PC-3 (cell line): ENCODE measurements at places on chromosomes 16 and 17.

GRCh38 chr17:80706463-80706867 lies 161.8 kb downstream of the RPTOR start:
- no peak overlapping the region for H3K27ac ChIP-seq
- no peaks in the 10 kb centered on the region for H3K27me3 ChIP-seq
- DNase-seq, result no peak
- H3K4me1 ChIP-seq, result no peaks in the 10 kb centered on the region; the same call in 1 of the 2 replicates
- 0 out of 2 replicates have a peak, but pooled peaks cover 4% of the 10 kb centered on the region for H3K36me3 ChIP-seq

DNA sequence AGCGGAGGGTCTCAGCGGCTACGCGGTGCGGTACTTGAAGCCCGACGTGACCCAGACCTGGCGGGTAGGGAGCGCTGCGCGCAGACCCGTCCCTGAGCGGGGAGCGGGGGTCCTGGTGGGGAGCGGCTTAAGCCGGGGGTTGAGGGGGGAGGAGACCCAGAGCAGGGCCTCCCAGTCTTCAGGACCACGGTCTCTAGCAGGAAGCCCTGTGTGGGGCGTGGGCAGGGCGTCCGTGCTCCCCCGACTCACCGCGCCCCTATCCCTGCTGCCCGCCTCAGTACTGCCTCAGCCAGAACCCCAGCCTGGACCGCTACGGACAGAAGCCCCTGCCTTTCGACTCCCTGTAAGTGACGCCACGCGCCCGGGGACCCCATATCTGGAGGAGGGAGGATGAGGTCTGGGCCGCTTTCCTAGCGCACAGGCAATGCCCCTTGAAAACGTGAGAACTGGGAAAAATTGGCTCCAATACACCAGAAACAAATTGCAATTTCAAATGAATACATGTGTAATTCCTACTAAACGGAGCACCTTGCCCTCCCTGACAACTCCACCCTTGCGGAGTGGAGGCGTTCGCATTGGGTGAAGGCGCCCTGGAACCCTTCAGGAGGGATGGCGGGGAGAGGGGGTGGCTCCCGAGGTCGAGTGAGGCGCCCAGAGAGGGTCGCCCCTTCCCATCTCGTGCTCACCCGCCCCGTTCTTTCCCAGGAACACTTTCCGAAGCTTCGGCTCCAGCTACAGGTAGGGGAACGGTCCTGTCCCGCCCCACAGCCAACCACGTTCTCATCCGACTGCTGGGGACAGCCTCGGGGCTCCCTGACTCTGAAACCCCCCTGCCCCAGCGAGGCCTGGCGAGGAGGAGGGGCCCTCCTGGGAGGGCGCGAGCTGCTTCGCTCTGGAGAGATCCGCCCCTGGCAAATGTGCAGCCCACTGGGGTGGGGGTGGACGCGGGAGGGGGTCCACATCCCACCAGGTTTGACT lies 14.6 kb upstream of the CNGB1 start:
- H3K27me3 ChIP-seq, result no peaks in the 10 kb centered on the region
- DNase-seq, result no peak
- no peaks in the 10 kb centered on the region for H3K36me3 ChIP-seq
- H3K27ac ChIP-seq, result no peak overlapping the region
- H3K4me3 ChIP-seq, result no peak overlapping the region

DNA sequence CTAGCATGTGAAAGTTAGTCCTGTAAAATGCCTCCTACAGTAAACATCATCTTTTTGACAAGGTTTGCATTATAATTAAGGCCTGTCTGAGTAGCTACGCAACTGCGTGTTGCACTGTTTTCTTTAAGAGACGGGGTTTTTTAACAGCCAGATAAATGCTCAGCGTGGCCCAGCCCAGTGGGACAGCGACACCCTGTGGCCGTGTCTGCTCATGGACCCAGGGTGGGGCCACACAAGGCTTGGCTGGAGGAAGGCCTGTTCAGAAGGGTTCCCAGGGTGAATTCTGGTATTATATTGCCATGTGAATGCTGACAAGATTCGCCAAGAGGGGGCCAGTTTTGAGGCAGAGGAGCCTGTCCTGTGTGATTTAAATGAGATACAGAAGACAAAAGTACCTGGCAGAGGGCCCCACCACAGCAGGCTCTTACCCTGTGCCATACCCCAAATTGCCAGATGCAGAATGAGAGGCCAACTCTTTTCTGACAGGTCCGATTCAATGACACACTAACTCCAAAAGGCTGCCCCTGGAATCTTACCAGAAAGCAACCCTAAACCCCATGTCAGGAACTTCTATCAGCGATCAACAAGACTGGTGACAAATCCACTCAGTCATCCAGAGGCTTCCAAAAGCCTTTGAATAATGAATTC lies 65.9 kb upstream of the IRX6 start:
- H3K27ac ChIP-seq, result no peak overlapping the region
- peak; percentile 31 for DNase-seq
- no peaks in the 10 kb centered on the region for H3K4me1 ChIP-seq
- no peak overlapping the region for H3K4me3 ChIP-seq

DNA sequence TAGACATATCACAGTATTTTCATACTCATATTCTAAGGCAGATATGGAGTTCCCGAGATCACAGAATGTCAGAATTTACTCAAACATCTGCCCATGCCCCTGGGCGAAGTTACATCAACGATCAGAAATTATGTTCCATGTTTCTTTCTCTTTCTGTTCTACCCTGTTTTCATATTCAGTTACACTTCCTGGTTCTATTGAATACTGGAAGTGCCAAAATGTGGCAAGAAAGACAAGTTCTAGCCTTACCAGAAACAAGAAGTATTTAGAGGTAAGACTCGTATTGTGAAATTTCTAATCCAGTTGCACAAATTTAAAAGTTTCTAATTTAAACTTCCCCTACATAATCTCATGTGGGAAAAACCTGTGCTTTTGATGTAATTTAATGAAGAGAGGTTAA lies 36.1 kb downstream of the KCNJ2 start:
- no peaks in the 10 kb centered on the region for H3K36me3 ChIP-seq
- no peak for DNase-seq
- H3K27me3 ChIP-seq, result peaks cover 16% of the 10 kb centered on the region; the same call in 1 of the 2 replicates
- no peak overlapping the region for H3K4me3 ChIP-seq
- no peak overlapping the region for H3K27ac ChIP-seq
- no peaks in the 10 kb centered on the region for H3K4me1 ChIP-seq

DNA sequence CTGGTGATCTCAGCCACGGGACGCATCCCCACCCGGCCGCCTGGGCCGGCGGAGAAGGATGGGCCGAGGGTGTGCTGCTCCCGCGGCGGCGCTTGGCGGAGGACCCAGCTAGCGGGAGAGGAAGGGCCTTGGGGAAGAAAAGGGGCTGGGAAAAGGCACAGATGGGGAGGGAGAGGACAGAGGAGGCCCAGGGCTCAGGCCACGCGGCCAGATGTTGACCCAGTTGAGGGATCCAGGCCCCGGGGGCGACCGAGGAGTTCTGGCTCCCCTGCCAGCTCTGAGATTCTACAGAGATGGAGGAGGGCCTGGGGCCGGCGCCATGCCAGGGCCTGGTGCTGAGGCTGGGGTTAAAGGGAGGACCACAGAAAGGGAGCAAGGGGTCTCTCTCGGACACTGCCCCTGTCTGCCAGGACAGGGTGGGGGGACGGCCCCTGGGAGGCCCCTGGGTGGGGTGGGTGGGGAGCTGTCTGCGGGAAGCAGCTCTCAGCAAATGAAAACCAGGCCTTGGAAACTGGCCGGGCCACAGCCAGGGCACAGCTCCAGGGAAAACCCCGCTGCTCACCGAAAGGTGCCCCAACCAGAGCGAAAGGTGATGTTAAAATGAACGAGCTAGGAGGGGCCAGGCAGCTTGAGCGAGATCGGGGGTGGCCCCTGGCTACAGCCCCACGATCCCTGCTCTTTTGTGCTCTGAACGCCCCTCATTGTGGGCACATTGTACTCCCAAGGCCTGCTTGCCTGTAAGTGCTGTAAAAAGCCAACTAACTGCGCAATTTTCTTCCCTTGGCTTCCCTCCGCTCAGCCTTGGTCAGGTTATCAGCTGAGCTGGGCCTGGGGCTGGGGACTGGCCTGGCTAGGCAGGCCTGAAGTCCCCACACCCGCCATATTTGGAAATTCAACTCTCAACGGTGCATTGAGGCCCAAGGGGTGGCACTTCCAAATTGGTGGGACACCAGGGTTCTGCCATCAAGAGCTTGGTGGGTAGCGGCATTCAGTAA lies 191.4 kb downstream of the ZNF423 start:
- DNase-seq, result no peak
- H3K4me1 ChIP-seq, result no peaks in the 10 kb centered on the region
- H3K36me3 ChIP-seq, result no peaks in the 10 kb centered on the region
- H3K27me3 ChIP-seq, result peaks cover 10% of the 10 kb centered on the region; the same call in 1 of the 2 replicates
- no peak overlapping the region for H3K4me3 ChIP-seq
- no peak overlapping the region for H3K27ac ChIP-seq

- no peaks in the 10 kb centered on the region for H3K36me3 ChIP-seq
- H3K4me3 ChIP-seq, result no peak overlapping the region
- H3K27me3 ChIP-seq, result no peaks in the 10 kb centered on the region
- H3K4me1 ChIP-seq, result peaks cover 4% of the 10 kb centered on the region; the same call in 1 of the 2 replicates
Observed at GRCh38 chr16:11168386-11169051, 87.5 kb downstream of the SOCS1 start.

GRCh38 chr17:34580685-34581445 lies 1.5 kb downstream of the TMEM132E start:
- no peak overlapping the region for H3K27ac ChIP-seq
- H3K27me3 ChIP-seq, result peaks cover 76% of the 10 kb centered on the region
- H3K4me3 ChIP-seq, result no peak overlapping the region

DNA sequence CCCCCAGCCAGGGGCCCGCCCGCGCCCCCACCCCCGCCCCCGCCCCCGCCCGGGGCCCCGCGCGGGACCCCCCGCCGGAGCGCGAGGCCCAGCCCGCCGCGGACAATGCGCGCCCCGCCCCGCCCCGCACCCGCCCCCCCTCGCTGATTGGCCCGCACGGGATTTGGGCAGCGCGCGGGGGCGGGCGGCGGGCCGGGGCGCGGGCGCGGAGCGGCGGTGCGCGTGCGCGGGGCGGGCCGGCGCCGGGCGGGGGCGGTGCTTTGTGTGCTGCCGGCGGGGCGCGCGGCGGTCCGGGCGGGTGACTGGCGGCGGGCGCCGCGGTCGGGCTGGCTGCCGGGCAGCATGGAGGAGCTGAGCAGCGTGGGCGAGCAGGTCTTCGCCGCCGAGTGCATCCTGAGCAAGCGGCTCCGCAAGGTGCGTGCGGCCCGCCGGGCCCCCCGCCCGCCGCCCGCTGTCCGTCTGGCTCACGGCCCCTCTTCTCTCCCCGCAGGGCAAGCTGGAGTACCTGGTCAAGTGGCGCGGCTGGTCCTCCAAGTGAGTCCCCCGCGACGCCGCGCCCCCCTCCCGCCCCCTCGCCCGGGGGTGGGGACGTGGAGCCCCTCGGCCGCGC lies at the start of gene CBX2:
Gene CBX2 (plus strand): TSS at position 255 of the 610 bp plus-strand sequence. CDS start 88 bp downstream, at position 343.
- H3K27me3 ChIP-seq, result no peaks in the 10 kb centered on the region
- peak within 1 kb of the TSS; percentile 92 for H3K4me3 ChIP-seq
- DNase-seq, result peak; percentile 78
- peaks cover 22% of the 10 kb centered on the region; the same call in 1 of the 2 replicates for H3K36me3 ChIP-seq
- peak within 1 kb of the TSS; percentile 17; the same call in 1 of the 2 replicates for H3K27ac ChIP-seq

DNA sequence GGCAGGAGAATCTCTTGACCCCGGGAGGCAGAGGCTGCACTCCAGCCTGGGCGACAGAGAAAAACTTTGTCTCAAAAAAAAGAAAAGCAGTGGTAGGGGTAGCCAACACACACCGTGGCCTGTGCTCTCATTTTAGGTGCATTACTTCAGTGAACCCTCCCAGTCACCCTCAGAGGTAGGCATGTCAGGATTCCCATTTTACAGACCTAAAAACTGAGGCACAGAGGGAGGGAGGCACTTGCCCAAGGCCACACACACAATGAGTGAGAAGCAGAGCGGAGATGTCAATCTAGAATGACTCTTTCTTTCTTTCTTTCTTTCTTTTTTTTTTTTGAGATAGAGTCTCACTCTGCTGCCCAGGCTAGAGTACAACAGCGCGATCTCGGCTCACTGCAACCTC lies 5.2 kb downstream of the COTL1 start:
- no peak overlapping the region for H3K4me3 ChIP-seq
- H3K4me1 ChIP-seq, result peaks cover 16% of the 10 kb centered on the region; the same call in 1 of the 2 replicates
- peaks cover 38% of the 10 kb centered on the region for H3K36me3 ChIP-seq
- no peak for DNase-seq
- H3K27me3 ChIP-seq, result no peaks in the 10 kb centered on the region

GRCh38 chr17:39761861-39762496 lies 24.2 kb downstream of the GRB7 start:
- H3K4me1 ChIP-seq, result no peaks in the 10 kb centered on the region
- H3K27ac ChIP-seq, result no peak overlapping the region
- H3K27me3 ChIP-seq, result peaks cover 11% of the 10 kb centered on the region; the same call in 1 of the 2 replicates
- no peak for DNase-seq
- H3K4me3 ChIP-seq, result no peak overlapping the region

- peak overlapping the region; percentile 33 for H3K27ac ChIP-seq
- peaks cover 16% of the 10 kb centered on the region for H3K4me1 ChIP-seq
- H3K27me3 ChIP-seq, result no peaks in the 10 kb centered on the region
- peak; percentile 82 for DNase-seq
- H3K36me3 ChIP-seq, result no peaks in the 10 kb centered on the region
Observed at GRCh38 chr16:25126820-25127232, 15.3 kb downstream of the LCMT1 start.

- no peak for DNase-seq
- no peak overlapping the region for H3K27ac ChIP-seq
- H3K36me3 ChIP-seq, result no peaks in the 10 kb centered on the region
- 0 out of 2 replicates have a peak, but pooled peaks cover 9% of the 10 kb centered on the region for H3K4me1 ChIP-seq
- H3K4me3 ChIP-seq, result peak overlapping the region; percentile 52; the same call in 1 of the 2 replicates
- H3K27me3 ChIP-seq, result peaks cover 68% of the 10 kb centered on the region
Observed at GRCh38 chr16:54928411-54929089, 2.1 kb upstream of the IRX5 start.

DNA sequence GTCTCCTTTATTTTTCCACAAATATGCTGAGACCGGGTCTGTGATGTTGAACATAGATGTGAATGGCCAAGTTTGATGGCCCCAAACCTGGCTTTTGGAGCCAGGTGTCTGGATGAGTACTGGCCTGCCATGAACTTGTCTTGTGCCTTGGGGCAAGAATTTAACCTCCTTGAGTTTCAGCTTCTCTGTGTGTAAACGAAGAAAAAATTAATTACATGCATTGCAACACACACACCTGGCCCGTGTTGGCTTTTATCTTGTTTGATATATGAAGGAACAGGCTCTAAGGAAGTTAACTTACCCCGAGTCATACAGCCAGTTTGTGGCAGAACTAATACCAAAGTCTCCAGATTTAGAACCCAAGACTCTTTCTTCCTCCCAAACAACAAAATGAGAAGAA lies 13.1 kb downstream of the FBXO39 start:
- H3K27ac ChIP-seq, result no peak overlapping the region
- H3K27me3 ChIP-seq, result no peaks in the 10 kb centered on the region; the same call in none of the 2 replicates
- no peaks in the 10 kb centered on the region for H3K36me3 ChIP-seq
- peaks cover 4% of the 10 kb centered on the region; the same call in 1 of the 2 replicates for H3K4me1 ChIP-seq
- H3K4me3 ChIP-seq, result no peak overlapping the region
